ENCODE measurements at places on chromosomes 6 and 20. TPM values are rescaled to one million over a fixed set of nuclear protein-coding genes. Genes with fewer than 3 reads are reported as not detected.

Gene OPRM1
- not detected for total RNA-seq

DNA sequence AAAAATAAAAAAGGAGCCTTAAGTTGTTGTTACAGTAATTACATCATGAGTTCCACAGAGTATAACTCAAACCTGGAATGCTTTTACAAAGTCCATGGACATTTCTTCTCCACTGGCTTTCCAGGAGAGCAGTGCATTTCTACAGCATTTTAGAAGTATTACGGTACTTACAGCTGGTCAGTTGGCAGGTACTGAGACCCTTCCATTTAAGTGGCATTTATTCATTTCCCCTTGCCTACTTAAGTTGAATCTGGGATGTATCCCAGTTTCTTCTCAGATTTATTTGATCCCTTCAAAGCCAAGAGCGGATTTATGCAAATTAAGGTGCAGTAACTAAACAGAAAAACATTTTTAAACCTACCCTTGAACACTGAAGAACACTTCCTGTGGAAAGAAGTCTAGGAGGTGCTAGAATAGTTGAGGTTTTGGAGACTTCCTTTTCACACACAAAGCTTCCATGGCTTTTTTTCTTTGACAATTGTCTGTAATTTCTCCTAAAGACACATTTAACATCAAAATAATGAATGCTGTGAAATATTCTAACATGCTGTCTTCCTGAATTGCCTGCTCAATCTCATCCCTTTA lies 3.4 kb downstream of the PRDM13 start:
- DNase-seq: no peak

DNA sequence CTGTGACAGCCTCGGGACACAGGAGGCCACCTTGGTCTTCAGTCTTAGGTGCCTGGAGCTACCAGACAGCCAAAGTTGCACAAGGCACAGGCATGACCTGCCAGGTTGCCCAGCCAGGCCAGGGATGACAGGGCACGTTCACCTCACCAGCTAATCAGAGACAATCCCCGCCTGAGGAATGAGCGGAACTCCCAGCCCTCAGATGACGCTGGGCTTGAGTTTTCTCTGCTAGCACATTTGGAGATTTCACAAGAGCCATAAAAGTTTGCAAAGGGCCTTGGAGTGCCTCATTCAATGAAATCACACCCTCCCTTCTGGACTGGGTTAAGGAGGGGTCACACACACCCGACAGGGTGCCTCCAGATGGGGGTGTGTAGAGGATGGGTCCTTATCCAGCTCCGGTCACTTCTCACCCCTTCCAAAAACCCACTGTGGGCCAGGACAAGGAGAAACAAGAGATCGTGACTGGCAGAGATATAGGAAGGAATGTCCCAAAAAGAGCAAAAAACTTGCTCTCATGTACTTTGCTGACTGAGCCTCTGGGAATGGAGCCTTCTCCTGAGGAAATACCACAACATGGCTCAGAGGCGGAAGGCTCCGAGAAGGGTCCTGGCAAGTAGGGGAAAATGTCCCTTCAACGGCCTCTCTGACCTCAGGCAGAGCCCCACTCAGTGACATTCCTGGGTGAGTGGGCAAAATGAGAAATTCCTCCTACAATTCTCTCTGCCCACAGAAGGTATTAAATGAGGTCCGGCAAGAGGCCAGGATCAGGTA lies 121.6 kb downstream of the ISM1 start:
- DNase-seq: peak; percentile 92

GRCh38 chr20:31704225-31705119 lies 18.2 kb downstream of the BCL2L1 start:
- DNase-seq: peak; percentile 80

Gene MYT1
- 0.09 TPM for total RNA-seq

- no peak for DNase-seq
Measured at GRCh38 chr6:43122146-43122545, 46.0 kb downstream of the PTK7 start.

- DNase-seq: no peak
Measured at GRCh38 chr20:19712721-19713260, 45.3 kb upstream of the RIN2 start.

GRCh38 chr6:36118550-36119107 lies 11.7 kb upstream of the MAPK13 start:
- peak; percentile 89 for DNase-seq

DNA sequence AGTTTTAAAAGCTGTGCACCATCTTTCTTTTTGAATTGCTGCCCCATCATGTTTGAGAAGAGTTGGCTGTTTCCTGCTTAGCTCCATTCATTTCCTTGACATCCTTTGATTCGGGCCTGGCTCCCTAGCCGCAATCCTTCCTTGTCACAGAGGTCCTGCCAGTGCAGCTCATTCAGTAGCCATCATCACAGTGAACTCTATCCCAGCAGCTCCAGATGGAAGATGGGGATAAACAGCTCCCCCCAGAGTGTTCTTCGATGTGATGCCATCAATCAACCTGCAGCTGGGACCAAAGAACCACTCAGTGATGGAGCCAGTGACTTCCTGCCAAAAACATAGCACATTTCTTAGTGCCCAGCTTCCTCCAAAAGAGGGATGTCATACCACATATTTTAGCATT lies 158.8 kb downstream of the FRK start:
- DNase-seq: no peak

Gene RAB44
- total RNA-seq: 1.3 TPM

DNA sequence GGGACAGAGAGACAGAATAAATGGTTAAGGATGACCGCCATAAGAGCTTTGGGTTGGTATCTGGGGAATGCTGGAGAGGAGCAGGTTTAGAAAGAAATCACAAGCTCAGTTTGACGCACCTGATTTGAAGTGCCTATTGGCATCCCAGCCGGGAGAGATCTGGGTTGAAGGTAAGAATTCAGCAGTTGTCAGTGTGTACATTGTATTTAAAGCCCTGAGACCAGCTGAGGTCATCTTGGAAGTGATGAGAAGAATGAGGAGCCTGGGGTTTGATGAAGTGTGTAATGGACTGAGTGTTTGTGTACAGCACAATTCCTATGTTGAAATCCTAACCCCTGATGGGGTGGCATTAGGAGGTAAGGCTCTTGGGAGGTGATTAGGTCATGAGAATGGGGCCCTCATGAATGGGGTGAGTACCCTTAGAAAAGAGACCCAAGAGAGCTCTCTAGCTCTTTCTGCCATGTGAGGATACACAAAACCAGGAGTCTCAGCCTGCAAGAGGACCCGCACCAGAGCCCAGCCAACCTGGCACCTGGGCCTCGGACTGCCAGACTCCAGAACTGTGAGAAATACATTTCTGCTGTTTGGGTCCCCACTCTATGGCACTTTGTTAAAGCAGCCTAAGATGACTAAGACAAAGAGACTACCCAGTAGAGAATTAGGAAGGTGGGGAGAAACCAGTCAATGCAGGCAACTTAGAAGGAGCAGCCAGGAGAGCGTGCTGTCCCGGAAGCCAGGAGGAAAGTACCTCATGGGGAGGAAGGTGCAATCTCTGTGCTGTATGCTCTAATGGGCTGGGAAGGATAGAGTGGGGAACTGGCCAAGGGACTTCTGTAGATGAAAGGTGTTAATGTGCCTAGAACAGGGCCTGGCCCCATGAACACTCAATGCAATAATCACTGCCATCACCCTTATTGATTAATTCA lies 133.7 kb upstream of the SLC24A3 start:
- no peak for DNase-seq

- no peak for DNase-seq
Measured at GRCh38 chr6:150915880-150916265, 50.4 kb downstream of the MTHFD1L start.

- no peak for DNase-seq
Measured at GRCh38 chr6:125668071-125668470, 81.4 kb upstream of the HEY2 start.

Gene PTPRK
- total RNA-seq: 44.3 TPM

Gene CARMIL1
- 28.3 TPM for total RNA-seq
